Germinal center (tissue), 1 donor: ENCODE measurements at places on chromosomes 12 and 14.

DNA sequence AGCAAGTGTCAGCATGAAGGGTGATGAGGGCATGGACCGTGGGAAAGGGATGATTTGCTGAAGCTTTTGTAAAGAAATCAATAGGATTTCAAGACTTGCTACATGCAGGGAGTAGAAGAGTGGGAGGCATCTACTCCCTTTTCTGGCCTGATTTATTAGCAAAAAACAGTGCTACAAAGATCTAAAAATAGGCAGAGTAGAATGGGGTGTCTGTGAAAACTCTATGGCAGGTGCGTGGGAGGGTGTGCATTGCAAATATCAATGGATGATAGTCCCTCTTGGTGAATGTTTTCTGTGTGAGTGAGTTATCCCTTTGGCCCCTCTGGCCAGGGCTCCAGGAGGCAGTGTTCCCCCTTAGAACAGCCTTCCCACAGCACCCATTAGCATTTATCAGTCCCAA, 139.0 kb downstream of the SMOC1 start:
- DNase-seq: no peak

DNA sequence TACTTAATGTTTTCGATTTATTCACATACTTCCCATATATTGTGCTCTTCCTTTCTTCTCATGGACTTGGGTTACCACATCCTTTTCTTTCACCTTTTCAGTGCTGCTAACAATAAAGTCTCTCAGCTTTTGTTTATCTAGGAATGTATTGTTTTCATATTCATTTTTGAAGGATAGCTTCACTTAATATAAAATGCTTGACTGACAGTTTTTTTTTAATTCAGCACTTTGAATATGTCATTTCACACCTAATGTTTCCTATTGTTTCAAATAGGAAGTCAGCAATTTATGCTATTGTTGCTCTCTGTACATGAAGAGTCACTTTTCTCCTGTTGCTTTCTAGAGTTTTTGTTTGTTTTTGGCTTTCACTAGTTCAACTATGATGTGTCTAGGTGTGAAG, 738.3 kb upstream of the STXBP6 start:
- DNase-seq: no peak

DNA sequence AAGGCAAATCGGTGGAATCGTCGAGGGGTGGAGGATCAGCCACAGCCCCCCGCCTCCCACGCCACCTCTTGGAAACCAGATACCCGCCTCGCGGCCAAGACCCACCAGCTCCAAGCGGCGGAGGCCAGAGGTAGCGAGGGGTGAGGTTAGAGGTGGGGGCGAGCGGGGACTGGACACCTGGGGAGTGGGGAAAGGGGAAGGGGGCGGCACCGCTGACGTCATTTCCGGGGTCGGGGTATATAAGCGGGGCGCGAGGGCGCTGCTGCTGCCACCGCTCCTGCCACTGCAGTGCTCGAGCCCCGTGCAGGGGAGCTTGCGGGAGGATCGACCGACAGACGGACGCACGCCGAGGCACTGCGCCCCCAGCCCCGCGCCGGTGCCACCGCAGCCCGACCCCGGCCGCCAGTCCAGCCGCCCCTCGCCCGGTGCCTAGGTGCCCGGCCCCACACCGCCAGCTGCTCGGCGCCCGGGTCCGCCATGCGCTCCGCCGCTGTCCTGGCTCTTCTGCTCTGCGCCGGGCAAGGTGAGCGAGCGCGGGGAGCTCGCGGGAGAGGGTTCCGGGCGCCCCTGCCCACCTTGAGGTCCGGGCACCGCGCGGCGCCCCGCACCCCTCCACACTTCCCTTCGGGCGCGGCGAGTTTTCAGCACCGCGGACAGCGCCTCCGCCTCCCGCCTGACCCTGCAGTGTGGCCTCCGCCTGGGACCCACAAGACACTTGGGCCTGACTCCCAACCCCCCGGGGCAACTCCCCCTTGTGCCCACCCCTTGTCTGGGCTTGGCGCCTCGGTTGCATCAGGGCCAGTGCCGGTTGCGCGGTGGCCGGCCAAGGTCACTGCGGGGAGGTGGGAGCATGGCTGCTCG, at the start of gene CHGA:
TSS of gene CHGA (plus strand) at position 268 of the 861 bp plus-strand sequence. CDS start at position 478, 210 bp downstream.
- DNase-seq: peak; percentile 68

GRCh38 chr12:54296393-54297099, 4.3 kb downstream of the NFE2 start:
- no peak for DNase-seq

DNA sequence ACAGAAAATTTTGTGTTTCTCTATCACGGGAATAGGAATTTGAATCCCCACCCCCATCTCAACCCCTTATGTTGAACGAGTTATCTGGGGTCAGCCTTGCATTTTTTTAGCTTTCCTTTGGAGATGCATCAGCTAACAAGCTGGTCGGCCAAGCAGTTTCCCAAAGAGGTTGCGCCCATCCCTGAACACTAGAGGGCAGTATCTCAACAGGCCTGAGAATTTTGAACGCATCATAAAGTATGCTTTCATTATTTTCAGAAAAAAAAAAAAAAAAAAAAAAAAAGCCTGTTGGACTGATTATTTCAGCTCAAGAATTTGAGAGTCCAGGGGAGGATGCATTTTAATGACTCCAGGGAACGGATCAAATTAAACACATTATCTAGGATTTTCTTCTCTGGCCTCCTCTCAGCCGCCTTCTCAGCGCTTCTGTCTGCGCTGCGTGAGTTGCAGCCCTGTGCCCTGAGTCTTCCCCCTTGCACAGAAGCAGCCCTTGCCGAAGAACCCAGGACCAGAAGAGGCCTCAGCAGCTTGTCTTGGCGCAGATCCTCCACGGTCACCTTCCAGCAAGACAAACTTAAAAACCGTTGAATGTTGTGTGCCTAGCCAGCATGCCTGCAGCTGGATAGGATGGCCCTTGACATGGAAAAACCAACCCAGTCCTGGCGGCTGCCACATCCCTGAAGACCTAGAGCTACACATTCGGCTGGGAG, 76.6 kb upstream of the GZMB start:
- DNase-seq: peak; percentile 56

GRCh38 chr12:39047539-39048262, 142.3 kb upstream of the CPNE8 start:
- no peak for DNase-seq

GRCh38 chr14:36996133-36996856, 176.1 kb downstream of the SLC25A21 start:
- no peak for DNase-seq

- no peak for DNase-seq
Observed at GRCh38 chr14:37566811-37567371, 28.2 kb downstream of the FOXA1 start.

- DNase-seq: peak; percentile 69
Observed at GRCh38 chr14:70641548-70642302, at the start of gene TTC9. TTC9 (plus strand) TSS chr14:70641916; CDS start chr14:70642130, 214 bp downstream.

DNA sequence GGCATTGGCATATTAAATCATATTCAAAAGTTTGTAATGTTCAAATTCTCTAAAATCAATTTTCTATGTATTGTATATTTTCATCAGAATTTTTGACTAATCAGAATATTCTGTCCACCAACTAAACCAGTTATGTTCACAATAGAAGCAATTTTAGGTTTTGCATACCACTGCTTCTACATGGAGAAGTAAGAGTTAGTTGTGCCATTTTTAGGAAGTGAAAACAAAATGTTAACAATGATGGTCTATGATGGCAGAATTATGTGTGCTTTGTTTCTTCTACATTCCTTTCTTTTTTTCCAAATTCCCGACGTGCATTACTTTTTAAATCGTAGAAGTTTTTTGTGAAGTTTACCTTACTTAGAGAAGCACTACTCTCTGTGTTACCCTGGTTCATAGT, 29.5 kb downstream of the ABHD12B start:
- DNase-seq: peak; percentile 31

DNA sequence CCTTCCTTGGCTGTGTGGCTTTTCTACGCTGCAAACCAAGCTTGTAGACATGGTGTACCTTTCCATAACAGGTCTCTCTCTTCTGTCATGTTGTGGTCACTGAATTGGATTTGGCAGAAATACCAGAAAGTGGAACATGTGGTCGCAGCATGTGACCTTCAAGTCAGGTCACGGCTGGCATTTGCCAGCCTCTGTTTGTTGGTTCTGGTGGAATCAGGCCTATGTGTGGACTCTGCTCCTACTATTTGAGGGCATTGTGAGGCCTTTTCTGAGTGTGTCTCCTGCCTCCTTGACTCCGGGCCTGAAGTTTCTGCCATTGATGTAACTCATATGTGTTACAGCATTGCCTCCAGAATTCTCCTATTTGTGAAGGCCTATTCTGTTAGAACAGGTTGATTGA, 116.7 kb downstream of the CACNA1C start:
- no peak for DNase-seq

DNA sequence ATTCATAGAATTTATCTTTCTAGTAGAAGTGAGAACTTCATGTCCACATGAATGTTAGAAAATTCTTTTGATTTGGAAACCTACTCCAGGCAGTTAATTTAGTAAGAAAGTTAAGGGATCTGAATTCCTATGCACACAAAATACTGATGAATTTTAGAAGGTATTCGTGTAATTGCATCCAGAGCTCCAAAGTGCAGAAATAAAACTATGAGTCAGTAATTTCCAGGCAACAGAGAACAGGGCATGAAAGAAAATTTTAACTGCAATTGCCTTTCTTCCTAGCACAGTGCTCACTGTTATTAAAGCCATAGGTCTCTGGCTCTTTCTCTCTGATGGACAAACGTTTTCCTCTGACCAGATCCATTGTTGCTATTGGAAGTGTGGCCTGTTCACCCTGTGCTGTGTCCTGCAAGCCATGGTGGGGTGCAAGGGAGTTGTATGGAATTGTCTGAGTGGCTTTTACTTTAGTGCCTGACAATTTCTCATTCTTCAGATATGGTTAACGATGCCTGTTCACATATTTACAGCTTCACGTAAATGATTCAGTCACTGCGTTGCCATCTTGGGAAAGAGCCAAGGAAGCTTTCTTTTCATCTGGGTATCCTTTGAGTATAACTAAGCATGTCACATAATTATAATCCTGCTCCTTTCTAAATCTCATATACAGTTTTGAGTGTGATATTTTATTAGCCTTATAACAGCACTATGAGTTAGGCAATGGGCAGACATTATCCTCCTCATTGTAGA, 145.1 kb downstream of the ACSS3 start:
- DNase-seq: no peak

DNA sequence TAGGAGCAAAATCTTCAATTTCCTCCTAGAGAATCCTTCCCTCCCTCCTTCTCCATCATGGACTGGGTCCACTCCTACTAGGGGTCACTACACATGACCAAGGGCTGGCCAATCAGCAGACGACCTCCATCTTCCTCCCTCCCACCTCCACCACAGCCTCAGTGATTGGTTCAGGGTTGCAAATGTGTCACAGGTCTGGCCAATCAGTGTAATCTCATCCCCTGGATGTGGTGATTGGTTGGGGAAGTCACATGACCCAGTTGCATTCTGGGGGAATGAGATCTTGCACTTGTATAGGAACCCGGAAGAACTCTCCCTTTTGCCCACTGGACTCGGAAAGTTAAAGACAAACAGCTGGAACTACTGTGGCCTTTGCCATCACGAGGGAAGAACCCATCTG, 169.2 kb downstream of the PIWIL1 start:
- DNase-seq: no peak

DNA sequence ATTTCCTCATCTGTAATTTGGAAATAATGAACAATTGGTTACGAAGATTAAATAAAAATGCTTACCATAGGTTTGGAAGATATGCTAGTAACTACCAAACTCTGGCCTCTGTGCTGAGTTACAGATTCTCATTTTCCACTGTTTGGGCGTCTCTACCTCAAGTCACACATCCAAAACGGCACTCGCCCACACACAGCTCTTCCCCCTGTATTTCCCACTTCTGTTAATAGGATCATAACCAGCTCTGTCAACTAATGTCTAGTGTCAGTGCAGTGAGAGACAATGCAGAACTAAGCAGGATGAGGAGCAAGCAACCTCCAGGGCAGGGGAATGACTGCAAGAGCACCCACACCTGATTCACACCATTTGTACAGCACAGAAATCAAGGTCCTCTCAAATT, 10.9 kb upstream of the SYCP3 start:
- DNase-seq: no peak

DNA sequence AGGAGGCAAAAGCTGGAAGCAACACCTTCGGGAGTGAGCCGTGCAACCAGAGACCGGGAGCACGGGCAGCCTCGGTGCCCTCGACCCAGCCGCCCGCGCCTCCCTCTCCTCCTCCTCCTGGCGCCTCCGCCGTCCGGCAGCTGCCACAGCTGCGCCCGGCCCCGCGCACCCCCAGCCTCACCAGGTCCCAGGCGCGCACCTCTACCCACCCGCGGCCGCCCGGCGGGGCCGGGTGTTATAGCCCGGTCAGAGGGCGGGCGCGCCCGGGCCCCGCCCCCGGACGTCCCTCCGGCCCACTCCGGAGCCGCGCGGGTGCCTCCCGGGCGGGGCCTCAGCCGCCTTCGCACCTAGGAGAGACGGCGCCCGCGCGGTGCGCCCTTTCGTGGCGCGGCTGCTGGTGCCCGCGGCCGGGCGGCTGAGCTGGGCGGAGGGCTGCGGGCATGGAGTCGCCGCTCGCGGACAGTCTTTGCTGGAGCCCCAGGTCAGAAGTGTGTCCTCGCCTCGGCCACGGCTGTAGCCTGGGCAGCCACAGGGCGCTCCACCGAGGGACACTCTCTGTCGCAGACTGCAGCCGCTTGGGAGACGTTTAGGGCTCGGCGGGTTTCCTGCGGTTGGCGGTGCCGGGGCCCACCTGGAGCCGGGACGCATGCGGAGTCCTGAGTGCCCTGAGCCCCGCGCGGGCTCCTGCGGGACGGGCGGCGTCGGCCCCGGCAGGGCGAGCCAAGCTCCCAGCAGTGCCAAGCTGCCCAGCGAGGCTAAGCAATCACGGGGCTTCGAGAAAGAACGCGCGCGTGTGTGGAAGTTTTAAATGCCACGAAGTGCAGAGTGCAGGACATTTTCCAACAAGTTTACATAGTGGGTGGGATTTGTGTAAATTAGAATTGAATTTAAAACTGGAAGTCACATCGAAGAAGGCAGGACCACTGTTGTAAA, at the start of gene CPM:
TSS of gene CPM (minus strand) at position 211 of the 933 bp plus-strand sequence. CDS start 334 bp downstream, outside the sequence.
- peak; percentile 95 for DNase-seq

DNA sequence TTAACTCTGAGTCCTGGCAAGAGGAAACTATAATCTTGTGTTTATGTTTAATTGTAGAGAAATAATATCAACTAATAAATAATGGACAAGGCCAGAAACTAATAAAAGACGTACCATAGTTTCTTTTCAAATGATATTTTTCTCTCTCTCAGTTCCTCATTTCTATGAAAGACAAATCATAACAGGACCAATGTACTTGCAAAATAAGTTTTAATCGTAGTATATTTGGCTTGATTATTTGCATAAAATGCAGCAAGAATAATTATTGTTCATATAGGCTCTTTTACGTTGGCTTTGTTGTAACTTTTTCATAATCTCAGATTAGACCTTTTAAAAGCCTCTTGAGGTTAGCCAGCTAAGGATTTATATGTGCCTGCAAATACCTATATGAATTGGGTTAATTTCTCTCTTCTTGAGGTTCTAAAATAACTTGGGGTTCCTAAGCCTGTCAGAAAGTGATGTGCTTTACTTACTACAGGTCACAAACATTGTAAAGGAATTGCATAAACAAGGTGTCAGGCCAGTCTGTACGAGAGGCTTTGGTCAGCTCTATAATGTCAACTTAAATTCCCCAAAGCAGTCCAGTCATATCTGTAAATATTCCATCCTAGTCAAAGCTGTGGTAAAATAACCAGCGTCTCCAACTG, 152.8 kb upstream of the PTPRQ start:
- no peak for DNase-seq

GRCh38 chr14:96238676-96239265, 17.2 kb upstream of the BDKRB1 start:
- no peak for DNase-seq

GRCh38 chr14:50059763-50060616, 56.4 kb downstream of the VCPKMT start:
- no peak for DNase-seq
